ENCODE measurements at places on chromosomes 12 and 14. TPM values are rescaled to one million over a fixed set of nuclear protein-coding genes. Genes with fewer than 3 reads are reported as not detected.

LRTM2 gene
- total RNA-seq: not detected

HOMEZ gene
- total RNA-seq: 10.3 TPM

NIN gene
- 25.9 TPM for total RNA-seq

MSI1 gene
- 0.24 TPM for total RNA-seq

KLHL33 gene
- total RNA-seq: 0.11 TPM

SLCO1B1 gene
- total RNA-seq: not detected

ZBTB42 gene
- total RNA-seq: 3.0 TPM

SLC5A8 gene
- total RNA-seq: not detected

HOXC13 gene
- total RNA-seq: not detected

DIO2 gene
- 0.13 TPM for total RNA-seq

STON2 gene
- 0.64 TPM for total RNA-seq

NGB gene
- total RNA-seq: not detected

PLBD1 gene
- not detected for total RNA-seq

NKX2-8 gene
- total RNA-seq: not detected

PTCSC3 gene
- total RNA-seq: not detected

RPL10L gene
- not detected for total RNA-seq

SLC7A7 gene
- total RNA-seq: 0.71 TPM

ARHGEF40 gene
- not detected for total RNA-seq

GLIPR1L1 gene
- not detected for total RNA-seq

KLRC3 gene
- total RNA-seq: not detected

MYH7 gene
- 0.13 TPM for total RNA-seq

OTUB2 gene
- 6.3 TPM for total RNA-seq

CLEC2D gene
- total RNA-seq: 267 TPM

CPNE6 gene
- total RNA-seq: not detected

FOXG1 gene
- not detected for total RNA-seq

SDSL gene
- total RNA-seq: 0.69 TPM

LGR5 gene
- not detected for total RNA-seq

TMCC3 gene
- 1.0 TPM for total RNA-seq

RIMBP2 gene
- not detected for total RNA-seq

SPRING1 gene
- total RNA-seq: 32.8 TPM

WNT5B gene
- 0.26 TPM for total RNA-seq

CISTR gene
- not detected for total RNA-seq

FLRT2 gene
- total RNA-seq: not detected

All from activated T-helper 17 cell treated with anti-CD3 and anti-CD28 coated beads, Interleukin-2, amount 50 U/mL, for 72 hours (primary cell).